ENCODE measurements at places on chromosomes 5 and 9. TPM values are rescaled to one million over a fixed set of nuclear protein-coding genes. Genes with fewer than 3 reads are reported as not detected.

ZNF454 gene
- 3.7 TPM for total RNA-seq

C9orf72 gene
- 17.0 TPM for total RNA-seq

SLC6A19 gene
- total RNA-seq, result not detected

ANKRD18B gene
- total RNA-seq, result not detected

GRCh38 chr9:83060556-83060955 is 2.4 kb downstream of the RASEF start:
- H3K27ac ChIP-seq, result no peak overlapping the region
- H3K27me3 ChIP-seq, result peaks cover 61% of the 10 kb centered on the region
- H3K4me3 ChIP-seq, result no peak overlapping the region
- H3K4me1 ChIP-seq, result peaks cover 20% of the 10 kb centered on the region
- no peak for DNase-seq

DNA sequence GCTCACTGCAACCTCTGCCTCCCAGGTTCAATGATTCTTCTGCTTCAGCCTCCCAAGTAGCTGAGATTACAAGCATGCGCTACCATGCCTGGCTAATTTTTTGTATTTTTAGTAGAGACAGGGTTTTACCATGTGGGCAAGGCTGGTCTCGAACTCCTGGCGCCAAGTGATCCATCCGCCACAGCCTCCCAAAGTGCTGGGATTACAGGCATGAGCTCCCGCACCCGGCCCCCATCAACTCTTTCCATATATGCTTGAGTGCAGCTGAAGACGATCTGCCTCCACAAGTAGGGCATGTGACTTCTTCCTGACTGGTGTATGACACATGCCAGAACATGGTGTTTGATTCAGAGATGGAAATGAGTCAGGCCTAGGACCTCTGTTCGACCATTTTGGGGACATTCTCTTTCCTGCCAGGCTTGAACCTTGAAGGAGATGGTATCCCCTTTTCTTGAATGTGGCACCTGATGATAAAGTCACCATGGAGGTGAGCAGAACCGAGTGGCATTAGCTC is 7.5 kb upstream of the CNOT6 start:
- no peaks in the 10 kb centered on the region for H3K4me1 ChIP-seq
- H3K4me3 ChIP-seq, result no peak overlapping the region
- H3K27ac ChIP-seq, result no peak overlapping the region
- DNase-seq, result no peak
- no peaks in the 10 kb centered on the region for H3K36me3 ChIP-seq
- H3K27me3 ChIP-seq, result no peaks in the 10 kb centered on the region

GRCh38 chr9:79984429-79985067 is 412.8 kb downstream of the TLE4 start:
- peaks cover 3% of the 10 kb centered on the region for H3K4me1 ChIP-seq
- H3K4me3 ChIP-seq, result no peak overlapping the region
- H3K27ac ChIP-seq, result no peak overlapping the region
- DNase-seq, result no peak

- H3K27me3 ChIP-seq, result no peaks in the 10 kb centered on the region
- no peak overlapping the region for H3K4me3 ChIP-seq
- H3K27ac ChIP-seq, result no peak overlapping the region
- DNase-seq, result no peak
- no peaks in the 10 kb centered on the region for H3K36me3 ChIP-seq
Measured at GRCh38 chr5:6393596-6394194, 15.3 kb upstream of the MED10 start.

- no peaks in the 10 kb centered on the region for H3K27me3 ChIP-seq
- H3K36me3 ChIP-seq, result no peaks in the 10 kb centered on the region
- H3K27ac ChIP-seq, result peak overlapping the region; percentile 68
- DNase-seq, result no peak
Measured at GRCh38 chr5:126509339-126509738, 85.7 kb downstream of the ALDH7A1 start.

DNA sequence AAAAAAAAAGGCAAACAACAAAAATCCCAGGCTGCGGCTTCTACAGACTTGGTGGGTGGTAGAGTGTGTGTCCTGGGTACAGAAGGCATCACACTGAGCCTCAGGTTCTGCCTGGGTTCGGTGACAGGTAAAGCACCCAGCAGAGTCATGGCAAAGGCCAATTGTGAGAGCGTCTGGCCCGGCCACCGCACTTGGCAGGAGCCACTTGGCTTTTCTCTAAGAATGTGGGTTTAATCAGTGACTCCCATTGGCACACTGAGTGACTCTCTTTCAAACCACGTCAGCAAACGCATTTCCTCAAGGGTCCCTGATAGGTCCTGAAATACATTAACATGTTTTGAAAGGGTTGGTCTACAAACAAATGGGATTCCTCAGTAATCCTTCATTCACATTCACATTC is 17.0 kb downstream of the COL23A1 start:
- no peak for DNase-seq
- H3K36me3 ChIP-seq, result no peaks in the 10 kb centered on the region
- no peak overlapping the region for H3K27ac ChIP-seq
- no peaks in the 10 kb centered on the region for H3K27me3 ChIP-seq

DNA sequence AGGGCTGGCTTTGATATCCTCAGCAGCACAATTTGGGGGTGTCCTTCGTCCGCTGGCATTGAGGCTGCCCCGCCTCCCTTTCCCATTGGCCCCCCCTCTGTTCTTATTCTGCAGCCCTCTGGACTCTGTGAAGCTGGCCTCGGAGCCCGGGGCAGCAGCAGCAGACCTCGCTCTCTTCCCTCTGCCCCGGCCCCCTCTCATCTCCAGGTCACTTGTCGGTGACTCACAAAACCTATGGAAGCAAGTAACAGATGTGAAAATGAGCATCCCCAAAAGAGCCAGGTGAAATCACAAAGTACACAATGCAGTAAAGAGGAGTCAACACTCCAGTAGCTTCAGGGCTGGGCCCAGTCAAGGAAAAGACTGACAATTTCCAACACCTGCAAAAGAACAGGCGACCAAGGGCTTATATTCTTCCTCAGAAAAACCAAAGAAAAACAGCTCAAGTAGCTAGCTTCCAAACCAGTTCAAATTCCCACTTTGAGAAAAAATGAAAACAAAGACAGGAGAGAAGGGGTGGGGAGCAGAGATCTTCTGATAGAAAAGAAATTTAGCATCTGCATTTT is 97.5 kb downstream of the ZNF608 start:
- H3K36me3 ChIP-seq, result no peaks in the 10 kb centered on the region
- peak overlapping the region; percentile 81 for H3K27ac ChIP-seq
- no peaks in the 10 kb centered on the region for H3K27me3 ChIP-seq

- peak; percentile 92 for DNase-seq
- H3K4me1 ChIP-seq, result peaks cover 86% of the 10 kb centered on the region
- peak overlapping the region; percentile 65 for H3K4me3 ChIP-seq
- H3K36me3 ChIP-seq, result peaks cover 14% of the 10 kb centered on the region
Measured at GRCh38 chr5:124651663-124652513, 94.6 kb downstream of the ZNF608 start.

DNA sequence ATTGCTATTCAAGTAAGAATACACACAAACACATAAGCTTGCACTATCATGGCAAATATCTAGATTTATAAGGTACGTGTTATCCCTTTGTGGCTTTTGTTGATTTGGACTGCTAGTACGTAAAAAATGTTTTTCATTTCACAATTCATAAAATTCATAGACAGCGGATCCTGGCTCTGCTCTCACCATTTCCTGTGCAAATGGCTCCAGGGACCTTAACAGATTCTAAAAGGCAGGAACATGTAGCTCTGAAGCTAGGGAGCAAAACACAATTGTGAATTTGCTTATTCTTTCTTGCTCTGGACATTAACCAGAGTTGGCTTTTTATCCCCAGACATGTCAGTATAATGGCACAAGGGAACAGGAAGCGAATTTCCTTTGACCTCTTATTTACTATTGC is 1019.9 kb upstream of the WWC1 start:
- no peak for DNase-seq
- no peak overlapping the region for H3K27ac ChIP-seq
- H3K4me1 ChIP-seq, result peaks cover 9% of the 10 kb centered on the region
- H3K36me3 ChIP-seq, result no peaks in the 10 kb centered on the region
- no peak overlapping the region for H3K4me3 ChIP-seq

DNA sequence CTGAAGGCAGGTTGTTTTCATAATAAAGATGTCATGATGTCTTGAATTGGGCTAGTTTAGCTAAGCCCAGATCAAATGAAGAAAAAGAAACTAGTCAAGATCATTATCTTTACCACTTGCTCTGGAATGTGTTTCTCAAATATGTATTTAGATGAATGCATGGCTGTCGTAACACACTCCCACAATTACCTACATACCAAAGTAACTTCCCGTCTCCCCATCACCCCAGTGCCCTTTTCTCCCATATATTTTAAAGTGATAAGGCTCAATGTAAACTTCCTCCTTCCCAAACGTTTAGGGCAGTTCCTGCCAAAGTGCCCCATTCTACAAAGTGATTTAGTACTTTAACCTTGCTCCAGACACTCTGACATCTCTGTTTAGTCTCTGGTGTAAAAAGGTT is 61.4 kb downstream of the SLC1A3 start:
- no peaks in the 10 kb centered on the region for H3K27me3 ChIP-seq
- H3K4me3 ChIP-seq, result no peak overlapping the region
- H3K36me3 ChIP-seq, result peaks cover 18% of the 10 kb centered on the region
- H3K27ac ChIP-seq, result no peak overlapping the region
- H3K4me1 ChIP-seq, result no peaks in the 10 kb centered on the region

Data from esophagus muscularis mucosa (tissue), 4 donors.